ENCODE measurements at places on chromosomes 7 and 10.

DNA sequence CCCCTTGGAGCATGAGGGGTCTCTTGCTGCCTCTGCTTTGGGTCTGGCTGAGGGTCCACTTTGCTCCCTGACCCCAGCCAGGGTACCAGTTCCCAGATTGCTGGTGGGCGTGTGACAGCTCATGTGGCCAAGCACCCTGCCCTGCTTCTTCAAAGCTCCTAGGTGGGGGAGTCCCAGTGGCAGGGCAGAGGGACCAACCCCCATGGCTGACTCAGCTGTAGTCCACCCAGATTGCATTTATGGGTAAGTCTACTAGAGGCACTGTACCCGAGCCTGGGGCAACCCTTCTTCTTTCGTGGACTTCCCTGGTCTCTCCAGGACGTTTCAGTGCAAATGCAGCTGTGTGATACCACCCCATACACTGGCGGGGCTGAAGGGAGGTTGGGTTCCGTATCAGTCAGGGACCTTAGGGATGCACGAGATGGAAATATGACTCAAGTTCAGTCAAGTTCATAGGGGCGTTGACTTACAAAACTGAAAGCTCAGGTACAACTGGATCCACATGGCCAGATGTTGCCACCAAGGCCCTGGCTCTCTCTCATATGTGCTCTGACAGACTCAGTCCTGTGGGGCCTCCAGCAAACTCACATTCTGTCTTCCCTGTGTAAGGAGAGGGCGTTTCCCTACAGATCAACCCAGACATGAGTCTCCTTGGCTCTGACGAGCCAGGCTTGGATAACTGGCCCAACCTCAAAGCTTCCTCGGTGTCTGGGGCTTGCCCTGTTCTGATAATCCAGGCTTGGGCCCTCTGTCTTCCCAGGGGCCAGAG lies 13.6 kb downstream of the PTPRE start:
- DNase-seq: peak; percentile 54

DNA sequence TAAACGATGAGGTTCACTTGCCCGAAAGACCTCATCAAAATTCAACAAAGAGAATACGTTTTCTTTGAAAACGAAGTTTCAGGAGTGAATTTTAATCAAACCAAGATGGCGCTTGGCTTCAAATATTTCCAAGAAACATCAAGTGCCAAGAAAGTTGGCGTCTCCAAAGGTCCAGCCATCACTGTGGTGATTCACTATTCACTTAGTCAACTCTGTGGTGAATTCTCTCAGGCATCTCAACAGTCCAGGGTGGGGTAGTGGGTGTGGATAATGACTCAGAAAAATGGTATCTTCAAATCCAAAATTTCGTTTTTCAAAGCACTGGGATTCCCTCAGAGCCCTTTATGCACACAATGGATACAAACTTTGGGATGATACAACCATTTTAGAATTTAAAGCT lies 133.1 kb downstream of the SVIL start:
- DNase-seq: peak; percentile 72

DNA sequence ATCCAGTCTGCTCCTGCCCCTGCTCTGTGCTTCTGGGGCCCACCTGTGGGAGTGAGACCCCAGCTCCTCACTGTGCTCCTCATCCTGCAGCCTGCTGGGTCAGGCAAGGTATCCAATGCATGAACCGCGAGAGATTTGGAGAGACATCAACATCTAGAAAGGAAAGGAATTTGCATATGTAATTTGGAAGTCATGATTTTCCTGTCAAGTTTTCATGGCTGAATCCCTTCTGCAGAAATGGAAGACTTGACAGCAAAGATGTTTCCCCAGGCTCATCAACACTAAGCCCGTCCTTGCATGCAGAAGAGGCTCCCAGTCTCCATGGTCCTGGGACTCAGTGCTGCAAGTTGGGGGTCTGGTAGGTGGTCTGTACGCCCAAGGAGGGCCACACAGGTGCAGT lies 176.9 kb upstream of the GRB10 start:
- DNase-seq: no peak

GRCh38 chr10:128825626-128826025 lies 641.4 kb upstream of the MGMT start:
- DNase-seq: no peak

DNA sequence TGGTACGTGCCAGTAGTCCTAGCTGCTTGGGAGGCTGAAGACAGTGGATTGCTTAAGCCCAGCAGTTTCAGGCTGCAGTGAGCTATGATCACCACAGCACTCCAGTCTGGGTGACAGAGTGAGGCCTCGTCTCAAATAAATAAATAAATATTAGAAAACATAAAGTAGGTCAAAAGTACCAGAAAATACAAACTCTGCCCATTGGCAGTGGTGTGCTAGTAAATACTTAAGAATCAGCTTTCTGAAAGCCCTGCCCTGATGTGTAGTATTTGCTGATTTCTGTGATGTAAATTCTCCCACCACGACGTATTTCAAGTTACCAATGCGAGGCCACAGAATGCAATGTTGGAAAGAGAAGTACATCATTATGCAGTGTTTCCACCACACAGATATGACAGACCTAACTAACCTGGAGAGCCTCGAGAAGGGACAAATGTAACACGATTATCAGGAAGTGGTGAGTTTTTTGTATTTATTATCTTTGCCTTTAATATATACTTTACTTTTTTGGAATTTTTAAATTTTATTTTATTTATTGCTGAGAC lies 11.8 kb upstream of the MAP3K8 start:
- DNase-seq: no peak

- DNase-seq: no peak
Observed at GRCh38 chr10:74763934-74764591, 62.3 kb upstream of the KAT6B start.

DNA sequence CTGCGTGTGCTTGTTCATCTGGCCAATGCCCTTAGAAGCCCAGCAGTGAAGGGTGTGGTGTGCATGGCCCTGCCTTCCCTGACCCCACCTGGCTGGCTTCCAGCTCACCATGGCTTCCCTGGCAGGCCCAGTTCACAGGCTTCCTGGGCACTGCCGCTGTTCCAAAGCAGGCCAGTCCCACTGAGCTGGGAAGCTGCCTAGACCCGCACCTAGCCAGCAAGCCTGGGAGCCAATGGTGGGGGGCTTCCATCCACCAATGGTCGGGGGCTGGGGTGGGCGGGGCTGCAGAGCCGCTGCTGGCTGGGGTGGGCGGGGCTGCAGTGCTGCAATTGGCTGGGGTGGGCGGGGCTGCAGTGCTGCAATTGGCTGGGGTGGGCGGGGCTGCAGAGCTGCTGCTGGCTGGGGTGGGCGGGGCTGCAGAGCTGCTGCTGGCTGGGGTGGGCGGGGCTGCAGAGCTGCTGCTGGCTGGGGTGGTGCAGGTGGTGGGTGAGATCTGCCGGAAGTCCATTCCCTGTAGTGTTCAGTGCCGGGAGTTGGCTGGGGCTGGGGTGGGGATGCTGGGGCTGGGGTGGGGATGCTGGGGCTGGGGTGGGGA lies 12.4 kb downstream of the CALY start:
- DNase-seq: no peak

- no peak for DNase-seq
Observed at GRCh38 chr7:14125998-14126397, 136.5 kb upstream of the ETV1 start.

DNA sequence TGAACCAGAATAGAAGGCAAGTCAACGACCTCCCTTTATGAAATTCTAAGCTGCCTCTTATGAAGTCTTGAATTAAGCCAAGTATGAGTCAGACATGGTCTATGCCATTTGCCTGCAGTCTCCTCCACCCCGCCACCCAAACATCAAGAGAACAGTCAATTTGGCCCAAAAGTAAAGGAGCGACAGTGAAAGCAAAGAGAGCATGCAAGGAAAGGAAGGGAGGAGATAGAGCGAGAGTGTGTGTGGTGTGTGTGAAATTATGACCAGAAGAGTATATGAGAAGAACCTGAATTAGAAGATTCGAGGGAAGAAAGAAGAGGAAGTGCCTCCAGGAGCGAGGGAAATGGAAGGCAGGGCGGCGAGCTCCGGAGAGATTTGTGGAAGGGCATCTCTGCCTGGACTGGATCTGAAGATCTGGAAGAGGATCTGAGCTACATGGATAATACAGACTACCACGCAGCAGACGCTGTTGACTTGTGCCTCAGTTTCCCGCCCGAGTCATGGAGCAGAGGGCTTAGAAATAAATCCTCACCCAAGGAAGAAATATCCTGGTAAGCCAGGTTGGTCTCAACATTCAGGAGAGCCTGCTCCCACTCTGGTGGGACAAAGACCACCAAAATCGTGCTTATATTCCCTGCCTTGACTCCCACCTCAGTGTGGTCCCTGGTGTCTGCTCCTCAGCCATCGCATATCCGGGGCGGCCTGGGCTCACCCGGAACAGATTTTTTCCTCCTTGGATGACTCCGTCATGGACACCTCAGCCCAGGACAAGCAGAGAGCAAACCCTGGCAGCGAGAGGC lies 459 bp downstream of the ZDHHC6 start:
- no peak for DNase-seq

DNA sequence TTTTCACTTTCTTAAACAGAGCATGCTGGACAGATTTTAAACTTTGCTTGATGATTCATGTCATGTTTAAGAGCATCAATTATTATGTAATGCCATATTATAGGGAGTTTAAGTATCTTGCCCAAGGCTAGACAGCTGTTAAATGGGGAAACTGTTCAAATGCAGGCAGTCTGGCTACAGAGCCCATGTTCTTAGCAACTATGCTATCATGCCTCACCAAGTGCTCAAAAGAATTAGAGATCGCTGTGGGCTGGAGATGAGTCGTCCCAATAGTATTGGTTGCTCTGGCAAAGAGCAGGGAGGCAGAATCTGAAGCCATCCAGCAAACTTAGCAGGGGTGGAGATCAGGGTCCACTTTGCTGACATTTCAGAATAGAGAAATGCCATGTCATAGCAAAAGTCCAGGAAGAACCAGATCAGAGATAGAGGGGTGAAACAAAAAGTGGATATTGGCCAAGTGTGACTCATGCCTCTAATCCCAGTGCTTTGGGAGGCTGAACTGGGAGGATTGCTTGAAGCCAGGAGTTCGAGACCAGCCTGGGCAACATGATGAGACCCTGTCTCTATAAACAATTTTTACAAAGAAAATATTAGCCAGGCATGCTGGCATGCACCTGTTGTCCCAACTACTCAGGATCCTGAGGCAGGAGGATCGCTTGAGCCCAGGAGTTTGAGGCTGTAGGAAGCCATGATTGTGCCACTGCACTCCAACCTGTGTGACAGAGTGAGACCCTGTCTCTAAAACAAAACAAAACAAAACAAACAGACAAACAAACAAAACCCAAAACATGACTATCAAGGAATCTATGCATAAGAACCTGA lies 57.8 kb downstream of the BAMBI start:
- DNase-seq: peak; percentile 95

DNA sequence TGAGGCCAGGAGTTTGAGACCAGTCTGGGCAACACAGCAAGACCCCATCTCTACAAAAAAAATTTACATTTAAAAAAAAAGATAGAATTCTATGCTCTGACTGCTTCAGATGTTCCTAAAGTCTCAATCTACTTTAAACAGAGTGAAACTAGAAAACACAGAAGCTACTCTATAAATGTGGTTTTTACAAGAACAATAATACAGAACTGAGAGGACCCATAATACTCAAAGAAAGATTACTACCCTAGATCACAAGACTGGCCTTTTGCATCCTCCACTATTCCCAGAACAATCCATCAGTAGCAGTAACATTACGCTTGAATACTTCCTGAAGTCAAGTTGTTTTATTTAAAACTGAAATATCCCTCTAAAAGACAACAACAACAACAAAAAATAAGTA lies 119.4 kb downstream of the ZFAND4 start:
- no peak for DNase-seq

GRCh38 chr10:49107111-49107886 lies 8.0 kb downstream of the VSTM4 start:
- DNase-seq: no peak

- no peak for DNase-seq
Observed at GRCh38 chr7:3517344-3517743, 216.3 kb downstream of the SDK1 start.

GRCh38 chr7:13717031-13717430 lies 272.4 kb downstream of the ETV1 start:
- DNase-seq: no peak

DNA sequence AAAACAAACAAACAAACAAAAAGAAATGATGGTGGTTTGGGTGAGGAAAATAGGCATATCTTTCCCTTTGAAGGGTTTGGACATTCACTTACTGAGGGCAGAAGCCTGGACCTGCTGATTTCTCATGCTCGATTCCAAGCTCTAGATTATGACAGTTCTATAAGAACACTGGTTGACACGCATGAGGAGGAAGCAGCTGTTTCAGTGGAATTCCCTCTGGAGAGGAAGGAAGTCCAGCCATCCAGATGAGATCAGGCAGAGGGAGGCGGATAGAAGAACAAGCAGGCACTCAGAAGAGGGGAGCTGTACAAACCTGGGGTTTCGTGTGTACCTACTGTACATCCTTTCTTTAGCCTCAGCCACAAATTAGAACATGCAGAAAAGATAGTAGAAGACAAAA lies 691.9 kb downstream of the INHBA start:
- DNase-seq: no peak

DNA sequence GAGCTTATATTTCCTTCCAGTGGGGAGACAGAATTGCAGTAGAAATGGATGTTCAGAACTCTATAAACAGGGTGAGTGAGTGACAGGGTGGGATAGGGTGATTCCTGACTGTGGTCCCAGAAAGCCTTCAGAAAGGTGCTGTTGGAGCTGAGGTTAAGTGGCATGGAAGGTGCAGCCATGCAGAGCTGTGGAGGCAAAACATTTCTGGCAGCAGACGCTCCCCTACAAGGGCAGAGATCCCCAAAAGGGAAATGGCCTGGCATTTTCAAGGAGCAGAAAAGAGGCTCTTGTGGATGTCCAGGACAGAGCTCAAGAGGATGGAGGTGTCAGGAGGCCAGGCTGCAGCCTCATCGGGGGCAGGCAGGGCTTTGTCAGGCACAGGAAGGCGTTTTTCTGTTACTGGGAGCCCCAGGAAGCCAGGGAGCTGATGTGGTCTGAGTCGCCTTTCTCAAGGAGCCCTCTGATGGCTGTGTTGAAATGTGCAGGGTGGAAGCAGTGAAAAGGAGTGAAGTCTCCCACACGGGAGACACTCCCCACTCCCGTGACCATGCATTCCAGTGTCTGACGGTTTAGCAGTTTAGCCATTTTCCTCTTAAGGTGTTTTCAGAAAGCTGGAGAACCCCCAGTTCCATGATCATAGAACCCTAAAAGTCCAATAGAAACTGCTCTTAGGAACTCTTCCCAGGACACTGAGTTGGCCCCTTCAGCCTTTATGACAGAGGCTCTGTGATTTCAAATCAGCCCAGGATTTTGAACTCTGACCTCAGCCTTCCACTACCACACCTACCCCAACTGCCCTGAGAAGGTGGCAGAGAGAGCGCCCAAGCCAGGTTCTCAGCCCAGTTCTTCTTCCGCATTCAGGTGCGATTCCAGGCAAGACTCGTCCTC lies 96.2 kb downstream of the C10orf105 start:
- DNase-seq: peak; percentile 20

DNA sequence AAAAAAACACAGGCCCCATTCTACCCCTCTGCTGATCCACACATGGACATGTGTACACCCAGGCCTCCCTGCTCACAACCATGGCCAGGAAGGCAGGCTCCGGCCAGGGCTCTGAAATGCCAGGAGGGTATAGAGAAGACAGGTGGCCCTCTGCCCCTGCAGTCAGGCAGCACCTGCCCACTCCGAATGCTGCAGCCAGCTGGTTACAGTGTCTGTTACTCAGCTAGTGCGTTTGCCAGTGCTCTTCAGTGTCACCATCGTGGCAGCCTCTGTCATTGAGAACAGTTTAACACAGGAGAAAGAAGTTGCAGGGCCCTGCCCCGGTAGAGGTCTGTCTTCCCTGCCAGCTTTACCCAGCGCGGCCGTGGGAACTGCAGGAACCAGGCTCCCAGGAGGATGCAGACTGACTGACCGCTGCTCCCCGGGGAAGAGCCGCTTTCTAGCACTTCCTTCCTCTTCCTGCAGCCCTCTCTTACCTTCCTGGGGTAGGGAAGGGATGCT lies 128.8 kb upstream of the FAM20C start:
- no peak for DNase-seq

Measured in RCC 7860 (cell line).